ENCODE measurements at places on chromosomes 6 and 20.

DNA sequence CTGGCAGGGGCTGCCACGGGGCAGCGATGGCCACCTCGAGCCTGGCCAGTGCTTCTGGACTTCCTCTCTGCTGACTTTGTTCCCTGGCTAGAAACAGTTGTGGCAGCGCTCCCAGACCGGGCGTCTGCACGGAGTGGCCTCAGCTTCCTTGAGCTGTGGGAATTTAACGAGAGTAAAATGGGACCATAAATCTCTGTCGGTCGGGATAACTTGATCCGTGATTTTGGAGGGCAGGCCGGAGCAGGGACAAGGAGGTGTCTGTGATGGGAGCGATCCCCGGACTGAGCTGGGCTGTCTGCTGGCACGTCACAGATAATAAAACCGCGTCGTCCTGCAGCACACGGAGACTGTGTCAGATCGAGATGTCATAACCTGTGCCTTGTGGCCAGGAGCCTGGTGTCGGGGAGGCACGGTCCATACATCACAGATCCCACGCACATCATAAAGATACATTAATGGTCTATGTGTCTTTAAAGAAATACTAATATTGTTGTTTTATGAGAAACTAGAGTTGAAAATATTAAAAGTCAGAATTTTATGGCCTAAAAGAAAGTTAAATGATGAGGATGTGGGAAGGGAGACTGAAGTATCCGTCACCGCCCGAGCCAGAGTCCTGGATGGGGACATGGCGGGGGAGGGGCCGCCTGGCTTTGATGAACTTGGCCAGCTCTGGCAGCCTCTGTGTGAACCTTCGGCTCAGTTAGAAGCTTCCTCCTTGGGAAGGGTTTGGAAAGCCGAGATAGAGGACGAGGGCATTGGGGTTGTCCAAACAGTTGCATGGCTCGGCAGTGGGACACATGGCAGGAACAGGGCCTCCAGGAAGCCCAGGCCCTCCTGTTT, 6.5 kb upstream of the RBBP8NL start:
- DNase-seq, result no peak

DNA sequence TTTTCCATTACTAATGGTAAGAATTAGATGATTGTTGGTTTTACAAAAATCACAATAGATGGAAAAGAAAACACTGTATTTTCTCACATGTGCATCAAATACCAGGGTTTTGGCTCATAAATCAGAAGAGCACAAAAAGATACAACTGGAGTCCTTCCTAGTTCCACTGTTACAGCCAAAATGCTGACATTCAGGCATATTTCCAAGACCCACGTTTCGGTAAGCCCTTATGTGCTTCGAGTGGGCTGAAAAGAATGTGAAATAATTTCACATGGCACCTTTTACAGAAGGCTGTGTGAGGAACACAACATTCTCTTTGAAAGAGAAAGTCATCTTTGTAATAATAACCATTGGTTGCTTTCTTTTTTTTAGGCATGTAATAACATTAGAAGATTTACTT, 326.7 kb upstream of the FLRT3 start:
- DNase-seq, result no peak

DNA sequence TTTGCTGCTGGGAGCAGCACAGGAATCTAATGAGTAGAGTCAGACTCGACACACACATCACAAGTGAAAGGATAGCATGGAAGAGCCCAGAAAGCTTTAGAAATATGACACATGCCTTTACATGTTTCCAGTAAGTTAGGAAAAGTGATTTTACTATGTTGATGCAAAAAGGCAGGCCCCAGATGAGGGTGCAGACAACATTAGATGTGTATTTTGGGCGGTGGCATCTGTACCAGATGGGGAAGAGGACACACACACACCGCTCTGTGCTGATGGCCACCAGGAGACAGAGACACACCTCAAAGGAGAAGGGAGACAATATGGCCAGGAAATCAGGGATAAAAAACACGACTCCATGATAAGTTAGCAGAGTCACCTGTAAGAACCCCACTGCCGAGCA, 625 bp downstream of the MAS1L start:
- no peak for DNase-seq

DNA sequence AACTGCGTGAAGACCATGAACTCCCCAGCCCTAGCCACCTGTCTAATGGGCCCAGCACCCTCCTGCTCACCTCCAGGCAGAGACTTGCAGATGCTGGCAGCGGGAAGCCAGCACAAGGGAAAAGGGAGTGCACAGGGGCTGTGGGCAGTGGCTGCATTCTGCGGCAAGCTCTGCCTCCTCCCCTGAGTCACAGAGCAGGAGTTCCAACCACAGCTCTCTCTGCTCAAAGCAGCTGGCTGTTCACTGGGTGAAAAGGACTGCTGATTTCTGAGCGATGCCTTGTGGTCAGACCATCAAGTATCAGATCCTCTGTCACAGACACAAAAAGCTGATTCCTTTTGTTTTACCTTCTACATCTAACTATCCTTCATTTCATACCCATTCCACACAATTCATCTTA, 10.5 kb downstream of the NKX2-2 start:
- no peak for DNase-seq

GRCh38 chr6:134435814-134436280, 117.9 kb upstream of the SGK1 start:
- no peak for DNase-seq

GRCh38 chr20:24588047-24588635, 118.7 kb downstream of the SYNDIG1 start:
- no peak for DNase-seq

Data from suprapubic skin (tissue), 4 donors.